Type B pancreatic cell (in vitro differentiated cells): ENCODE measurements at places on chromosomes 7 and 10.

- no peak overlapping the region for H3K4me3 ChIP-seq
- DNase-seq, result no peak
- H3K27me3 ChIP-seq, result no peaks in the 10 kb centered on the region
Observed at GRCh38 chr7:44693641-44694313, 54.9 kb upstream of the ZMIZ2 start.

- no peak overlapping the region for H3K27ac ChIP-seq
- DNase-seq, result no peak
- no peak overlapping the region for H3K4me3 ChIP-seq
- peaks cover 2% of the 10 kb centered on the region for H3K4me1 ChIP-seq
Observed at GRCh38 chr10:6394084-6394483, 186.0 kb downstream of the PRKCQ start.

- no peak overlapping the region for H3K4me3 ChIP-seq
- peaks cover 2% of the 10 kb centered on the region for H3K36me3 ChIP-seq
- no peak for DNase-seq
- H3K27ac ChIP-seq, result no peak overlapping the region
- peaks cover 27% of the 10 kb centered on the region for H3K4me1 ChIP-seq
Observed at GRCh38 chr10:103742824-103743223, 112.6 kb downstream of the SH3PXD2A start.

DNA sequence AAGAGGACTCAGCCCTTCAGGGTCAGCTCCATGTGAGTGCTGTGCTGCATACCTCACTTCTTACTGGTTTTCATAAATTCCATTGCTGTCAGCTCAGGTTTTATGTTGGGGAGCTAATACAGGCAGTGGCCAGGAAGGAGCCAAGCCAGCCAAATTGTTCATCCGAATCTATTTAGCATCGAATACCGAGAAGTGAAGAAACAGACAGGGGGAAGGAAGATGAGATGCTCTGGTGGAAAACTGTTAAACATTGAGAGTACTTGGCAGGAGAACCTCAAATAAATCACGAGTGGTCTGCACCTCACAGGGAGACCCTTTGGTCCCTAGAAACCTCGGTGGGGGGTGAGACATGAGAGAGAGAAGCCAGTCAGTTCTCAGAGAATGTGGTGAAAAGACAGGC lies 196.0 kb upstream of the TMEM72 start:
- H3K27ac ChIP-seq, result no peak overlapping the region
- no peak for DNase-seq
- no peaks in the 10 kb centered on the region for H3K27me3 ChIP-seq
- H3K4me1 ChIP-seq, result peaks cover 4% of the 10 kb centered on the region
